Midbrain (tissue), 1 donor: ENCODE measurements at places on chromosomes 5 and 9.

DNA sequence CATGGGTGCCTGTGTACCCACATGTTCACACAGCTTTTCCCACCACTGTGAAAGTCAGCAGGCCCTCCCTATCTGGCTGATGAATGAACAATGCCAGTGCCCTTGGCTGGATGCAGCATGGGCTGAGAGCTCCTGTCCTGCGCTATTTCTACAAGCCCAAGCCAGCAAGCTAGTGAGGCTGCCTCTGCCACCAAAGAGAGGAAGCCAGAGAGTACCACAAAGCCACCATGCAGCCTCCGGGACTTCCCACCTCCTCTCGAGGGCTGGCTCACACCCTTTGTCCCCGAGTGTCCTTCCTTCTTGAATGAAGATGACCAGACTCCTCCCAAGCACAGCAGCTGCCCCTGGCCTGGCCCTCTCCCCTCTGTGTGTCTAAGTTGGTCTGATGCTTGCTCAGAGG, 76.5 kb downstream of the SH3PXD2B start:
- peak; percentile 12 for DNase-seq

GRCh38 chr9:23539311-23539710, 286.7 kb downstream of the ELAVL2 start:
- DNase-seq, result no peak

GRCh38 chr9:104871961-104872527, 55.9 kb downstream of the ABCA1 start:
- no peak for DNase-seq

GRCh38 chr5:170491479-170491878, 12.3 kb upstream of the KCNIP1 start:
- no peak for DNase-seq

GRCh38 chr5:139817362-139817761, 21.8 kb downstream of the PSD2 start:
- DNase-seq, result no peak

DNA sequence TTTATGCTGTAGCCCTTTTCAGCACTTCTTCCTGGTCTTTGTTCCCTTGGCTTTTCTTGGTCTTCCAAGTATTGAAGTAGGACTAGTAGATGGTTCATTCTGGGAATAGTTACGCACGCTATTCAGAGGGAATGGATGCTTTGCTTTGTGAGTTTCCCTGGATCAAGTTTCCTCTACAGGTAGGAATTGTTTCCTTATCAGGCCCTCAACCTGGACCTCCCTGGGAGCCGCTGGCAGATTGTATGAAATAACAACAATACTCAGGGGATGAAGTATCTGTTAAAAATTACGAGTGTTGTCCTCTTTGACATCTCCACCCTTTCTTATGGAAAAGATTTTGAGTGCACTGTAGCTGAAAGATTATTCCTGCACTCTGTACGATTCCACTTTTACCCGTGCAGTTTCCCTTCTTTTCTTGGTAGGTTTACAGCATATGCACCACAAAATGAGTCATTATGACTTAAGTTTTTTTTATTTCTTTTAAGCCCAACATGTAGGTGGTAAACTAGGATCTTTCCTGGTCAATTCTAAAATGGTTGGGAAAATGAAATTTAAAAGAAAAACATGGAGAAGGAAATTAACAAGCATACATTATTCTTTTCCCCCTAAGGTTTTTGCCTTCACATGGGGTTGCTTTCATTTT, 57.9 kb downstream of the ARHGAP26 start:
- DNase-seq, result no peak

- DNase-seq, result peak; percentile 20
Measured at GRCh38 chr5:72518001-72518683, 10.9 kb upstream of the ZNF366 start.
